Urothelium cell line (cell line): ENCODE measurements at places on chromosomes 6 and 20.

- DNase-seq: no peak
Measured at GRCh38 chr20:47703748-47704147, 81.5 kb downstream of the SULF2 start.

DNA sequence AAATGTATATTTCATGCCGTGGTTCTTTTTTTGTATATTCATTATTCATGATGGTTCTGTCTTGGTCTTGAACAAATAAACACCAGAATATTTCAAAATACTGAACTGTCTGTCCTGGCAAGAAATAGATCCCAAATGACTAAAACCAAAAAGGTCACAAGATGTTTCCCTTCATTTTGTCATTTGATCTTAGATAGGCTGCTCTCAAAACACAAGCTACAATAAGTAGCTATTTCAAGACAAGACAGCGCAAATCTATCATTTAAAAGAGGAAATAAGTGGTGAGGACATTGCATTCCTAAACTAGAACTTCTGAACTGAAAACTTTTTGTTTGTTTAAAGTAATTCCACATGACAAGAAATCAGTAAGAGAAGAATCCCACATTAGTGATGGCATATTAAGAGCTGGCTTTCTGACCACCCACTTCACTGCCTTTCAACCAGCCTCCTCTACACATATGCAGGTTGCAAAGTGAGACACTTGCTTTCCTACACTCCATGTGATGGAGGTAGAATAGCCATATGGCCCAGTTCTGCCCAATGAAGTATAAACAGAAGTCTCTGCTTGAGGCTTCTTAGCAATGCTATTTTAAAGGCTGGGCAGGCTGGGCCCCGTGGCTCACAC is 54.4 kb upstream of the CCDC28A start:
- no peak for DNase-seq

GRCh38 chr6:85610182-85610895 is 16.7 kb upstream of the SNX14 start:
- DNase-seq: no peak

DNA sequence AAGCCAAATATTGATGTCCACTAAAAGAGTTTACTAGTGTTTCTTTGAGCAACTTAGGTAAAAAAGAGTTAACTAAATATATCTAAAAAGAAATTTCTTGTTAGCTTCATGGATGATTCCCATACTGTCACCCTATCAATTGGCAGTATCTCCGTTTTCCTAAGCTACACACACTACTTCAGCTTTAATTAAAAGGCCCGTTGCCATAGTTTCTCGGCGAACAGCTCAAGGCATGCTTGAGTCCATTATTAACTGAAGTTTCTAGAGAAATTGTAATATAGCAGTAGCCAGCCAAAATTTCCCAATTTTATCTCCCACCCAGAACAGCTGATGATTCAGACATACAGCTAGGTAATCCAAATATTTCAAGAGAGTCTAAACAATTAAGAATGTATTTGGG is 20.0 kb upstream of the BEND6 start:
- DNase-seq: no peak

DNA sequence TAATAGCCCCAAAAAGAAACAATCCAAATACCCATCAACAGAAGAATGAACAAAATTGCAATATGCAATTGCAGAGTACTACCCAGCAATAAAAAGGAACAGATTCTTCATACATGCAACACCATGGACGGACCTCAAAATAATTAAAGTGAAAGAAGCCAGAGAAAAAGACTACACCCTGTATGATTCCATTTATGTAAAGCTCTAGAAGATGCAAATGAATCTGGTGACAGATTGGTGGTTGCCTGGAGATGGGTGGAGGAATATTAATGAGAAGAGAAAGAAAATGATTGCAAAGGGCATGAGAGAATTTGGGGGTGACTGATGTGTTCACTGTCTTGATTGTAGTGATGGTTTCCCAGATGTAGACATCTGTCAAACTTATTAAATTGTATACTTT is 51.8 kb downstream of the HECA start:
- no peak for DNase-seq

DNA sequence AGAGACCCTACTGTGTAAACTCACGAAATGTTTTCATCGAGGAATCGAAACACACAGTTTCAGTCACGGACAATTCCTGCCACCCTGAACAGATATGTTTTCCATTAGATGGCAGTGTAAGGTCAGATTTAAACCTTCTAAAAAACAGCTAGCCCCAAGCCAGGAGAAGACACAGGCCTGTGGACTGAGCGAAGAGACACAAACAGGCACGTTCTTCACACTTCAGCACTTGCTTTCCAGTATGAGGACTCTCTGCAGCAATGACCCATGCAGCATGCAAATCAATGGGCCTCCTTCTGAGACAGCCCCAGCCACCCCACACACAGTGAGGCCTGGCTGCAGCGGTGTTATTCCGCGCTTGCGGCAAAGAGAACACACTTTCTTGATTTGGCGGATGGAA is 31.9 kb downstream of the HUS1B start:
- no peak for DNase-seq

GRCh38 chr6:6856538-6857523 is 250.9 kb upstream of the RREB1 start:
- DNase-seq: peak; percentile 17
